ENCODE measurements at places on chromosomes 6 and 20. TPM values are rescaled to one million over a fixed set of nuclear protein-coding genes. Genes with fewer than 3 reads are reported as not detected.
A peak's percentile ranks its signal among the peaks of the same experiment; 100 is the strongest.

FRS3 gene
- 5.1 TPM for total RNA-seq

NR2E1 gene
- total RNA-seq: not detected

HRH3 gene
- not detected for total RNA-seq

EYA4 gene
- not detected for total RNA-seq

- H3K36me3 ChIP-seq: no peaks in the 10 kb centered on the region
- H3K27ac ChIP-seq: no peak overlapping the region
- no peak overlapping the region for H3K4me3 ChIP-seq
- H3K4me1 ChIP-seq: no peaks in the 10 kb centered on the region
- no peaks in the 10 kb centered on the region for H3K27me3 ChIP-seq
- no peak for DNase-seq
Measured at GRCh38 chr6:96124778-96125177, 109.0 kb downstream of the FUT9 start.

GRCh38 chr20:5180421-5180820, 53.6 kb downstream of the CDS2 start:
- H3K4me3 ChIP-seq: no peak overlapping the region

DNA sequence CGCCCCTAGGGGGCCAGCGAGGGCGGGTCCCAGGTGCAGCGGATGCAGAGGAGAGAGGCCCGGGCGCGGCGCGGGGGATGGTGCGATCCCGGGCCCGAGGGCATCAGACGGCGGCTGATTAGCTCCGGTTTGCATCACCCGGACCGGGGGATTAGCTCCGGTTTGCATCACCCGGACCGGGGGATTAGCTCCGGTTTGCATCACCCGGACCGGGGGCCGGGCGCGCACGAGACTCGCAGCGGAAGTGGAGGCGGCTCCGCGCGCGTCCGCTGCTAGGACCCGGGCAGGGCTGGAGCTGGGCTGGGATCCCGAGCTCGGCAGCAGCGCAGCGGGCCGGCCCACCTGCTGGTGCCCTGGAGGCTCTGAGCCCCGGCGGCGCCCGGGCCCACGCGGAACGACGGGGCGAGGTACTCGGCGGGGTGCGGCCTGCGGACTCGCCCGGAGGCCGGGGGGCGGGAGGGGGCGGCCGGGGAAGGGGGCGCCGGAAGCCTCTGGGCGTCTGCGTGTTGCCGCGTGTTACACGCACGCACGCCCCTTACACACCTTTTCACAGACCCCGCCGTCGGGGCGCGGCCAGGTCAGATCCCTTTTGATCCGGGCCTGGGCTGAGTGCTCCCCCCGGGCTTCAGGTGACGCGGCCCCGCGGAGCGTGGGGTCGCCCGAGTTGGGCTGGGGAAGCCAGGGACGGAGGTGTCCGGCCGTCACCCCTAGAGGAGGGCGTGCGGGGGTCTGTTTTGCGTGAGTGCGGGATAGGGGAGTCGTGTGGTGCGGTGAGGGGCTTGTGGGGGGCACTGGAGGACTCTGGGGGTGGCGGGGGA, 412 bp downstream of the TRIB3 start:
- H3K4me1 ChIP-seq: peaks cover 29% of the 10 kb centered on the region
- peak; percentile 72 for DNase-seq
- peaks cover 2% of the 10 kb centered on the region for H3K27me3 ChIP-seq
- H3K27ac ChIP-seq: peak overlapping the region; percentile 92

DNA sequence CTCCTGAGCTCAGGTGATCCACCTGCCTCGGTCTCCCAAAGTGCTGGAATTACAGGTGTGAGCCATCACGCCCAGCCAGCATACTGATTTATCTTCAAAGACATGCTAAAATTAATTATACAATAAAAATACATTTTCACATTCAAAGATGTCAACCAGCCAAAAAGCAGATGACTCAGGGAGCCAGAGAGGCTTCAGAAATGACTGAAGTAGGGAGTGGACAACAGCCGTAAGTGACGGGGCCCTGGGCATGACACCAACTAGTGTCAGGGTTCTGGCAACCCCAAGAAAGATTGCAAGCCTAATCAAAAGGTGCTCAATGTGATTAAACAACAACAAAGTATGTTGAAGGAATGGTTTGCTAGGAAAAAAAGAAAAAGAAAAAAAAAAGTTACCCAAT, 28.4 kb downstream of the GPLD1 start:
- H3K27ac ChIP-seq: no peak overlapping the region
- no peak for DNase-seq
- no peaks in the 10 kb centered on the region for H3K36me3 ChIP-seq
- H3K4me1 ChIP-seq: no peaks in the 10 kb centered on the region

- H3K4me1 ChIP-seq: no peaks in the 10 kb centered on the region
- no peak overlapping the region for H3K27ac ChIP-seq
- H3K4me3 ChIP-seq: no peak overlapping the region
- H3K36me3 ChIP-seq: peaks cover 28% of the 10 kb centered on the region
- H3K27me3 ChIP-seq: no peaks in the 10 kb centered on the region
Measured at GRCh38 chr6:121274666-121275295, 59.5 kb downstream of the TBC1D32 start.

DNA sequence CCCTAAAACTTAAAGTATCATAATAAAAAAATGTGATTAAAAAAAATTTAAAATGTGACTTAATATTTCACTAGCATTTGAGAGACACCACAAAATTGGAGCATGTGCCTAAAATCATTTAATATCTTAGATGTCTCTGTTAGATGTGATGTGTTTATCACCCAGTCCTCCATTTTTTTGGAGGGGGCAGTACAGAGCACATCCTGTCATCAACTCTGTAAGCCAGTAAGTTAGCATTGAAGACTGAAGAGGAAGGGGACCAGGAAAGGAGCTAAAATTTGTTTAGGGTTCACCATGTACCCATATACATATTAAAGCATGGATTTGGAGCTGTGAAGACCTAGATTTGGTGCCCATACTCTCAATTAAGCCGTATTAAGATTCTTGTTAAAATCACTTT, 30.7 kb upstream of the ADIG start:
- H3K27me3 ChIP-seq: no peaks in the 10 kb centered on the region
- H3K27ac ChIP-seq: no peak overlapping the region
- no peaks in the 10 kb centered on the region for H3K4me1 ChIP-seq
- H3K36me3 ChIP-seq: peaks cover 43% of the 10 kb centered on the region
- peak; percentile 26 for DNase-seq
- no peak overlapping the region for H3K4me3 ChIP-seq

DNA sequence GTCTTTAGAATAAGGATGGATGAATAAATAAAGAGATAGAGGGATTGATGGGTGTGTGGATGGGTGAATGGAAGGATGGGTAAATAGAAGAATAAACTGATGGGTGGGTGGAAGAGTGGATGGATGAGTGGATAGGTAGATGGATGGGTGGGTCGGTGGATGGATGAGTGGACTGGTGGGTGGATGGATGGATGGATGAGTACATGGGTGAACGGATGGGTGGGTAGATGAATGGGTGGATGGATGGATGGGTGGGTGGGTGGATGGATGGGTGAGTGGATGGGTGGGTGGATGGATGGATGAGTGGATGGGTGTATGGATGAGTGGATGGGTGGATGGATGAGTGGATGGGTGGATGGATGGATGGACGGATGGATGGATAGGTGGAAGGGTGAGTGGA, 65.7 kb upstream of the FOXC1 start:
- peak overlapping the region; percentile 13 for H3K27ac ChIP-seq
- no peak overlapping the region for H3K4me3 ChIP-seq

- no peak overlapping the region for H3K4me3 ChIP-seq
- no peak overlapping the region for H3K27ac ChIP-seq
- no peaks in the 10 kb centered on the region for H3K4me1 ChIP-seq
Measured at GRCh38 chr6:51908243-51908642, 179.2 kb downstream of the PKHD1 start.

DNA sequence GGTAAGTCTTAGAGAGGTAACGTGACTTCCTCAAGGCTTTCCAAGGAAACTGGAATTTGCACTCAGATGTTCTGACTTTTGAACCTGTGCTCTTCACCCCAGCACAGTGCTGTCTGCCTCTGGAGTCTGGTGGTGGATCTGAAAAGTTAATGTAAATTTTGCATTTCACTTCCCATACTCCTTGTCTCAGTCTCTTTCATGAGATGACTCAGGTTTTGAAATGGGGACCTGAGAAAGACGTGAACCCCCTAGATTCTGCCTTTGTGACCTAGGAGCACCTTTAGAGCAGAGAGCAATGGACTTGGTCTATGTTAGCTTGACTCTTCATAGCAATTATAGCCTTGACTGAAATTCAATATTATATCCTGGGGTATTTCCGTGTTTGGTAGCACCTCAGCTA, 223.0 kb downstream of the QKI start:
- no peak overlapping the region for H3K27ac ChIP-seq
- H3K36me3 ChIP-seq: no peaks in the 10 kb centered on the region
- no peak for DNase-seq
- H3K27me3 ChIP-seq: peaks cover 2% of the 10 kb centered on the region
- H3K4me3 ChIP-seq: no peak overlapping the region

DNA sequence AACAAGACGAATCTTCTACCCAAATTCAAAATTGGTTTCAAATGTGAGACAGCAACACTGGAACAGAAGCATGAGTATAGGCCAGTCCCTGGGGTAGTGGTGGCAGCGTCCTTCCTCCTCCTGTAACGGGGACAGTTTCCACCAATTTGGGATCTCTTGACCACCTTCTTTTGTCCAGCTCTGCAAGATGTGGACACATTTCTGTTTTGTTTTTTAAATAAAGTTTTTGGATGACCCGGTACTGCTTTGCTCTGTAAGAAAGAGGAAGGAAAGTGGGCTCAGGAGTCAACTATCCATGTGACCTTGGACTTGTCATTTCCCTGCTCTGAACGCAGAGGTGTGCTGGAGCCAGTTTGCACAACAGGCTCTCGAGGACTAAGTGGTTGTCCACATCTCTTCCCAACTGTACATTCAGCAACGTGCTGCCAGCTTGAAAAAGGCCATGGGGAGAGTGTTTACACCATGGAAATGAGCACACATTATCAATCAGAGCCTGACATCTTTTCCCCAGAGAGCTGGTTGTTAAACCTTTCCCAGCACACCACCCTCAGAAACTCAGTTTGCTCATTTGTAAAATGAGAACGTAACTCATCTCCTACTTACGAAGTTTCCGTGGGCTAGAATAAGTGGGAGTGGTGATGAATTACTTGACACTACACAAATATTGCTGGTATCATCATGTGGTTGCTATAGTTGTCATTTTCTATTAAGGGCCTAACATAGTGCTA, 66.5 kb downstream of the ADTRP start:
- peaks cover 59% of the 10 kb centered on the region for H3K4me1 ChIP-seq
- peak overlapping the region; percentile 84 for H3K27ac ChIP-seq
- H3K27me3 ChIP-seq: no peaks in the 10 kb centered on the region
- no peak for DNase-seq

DNA sequence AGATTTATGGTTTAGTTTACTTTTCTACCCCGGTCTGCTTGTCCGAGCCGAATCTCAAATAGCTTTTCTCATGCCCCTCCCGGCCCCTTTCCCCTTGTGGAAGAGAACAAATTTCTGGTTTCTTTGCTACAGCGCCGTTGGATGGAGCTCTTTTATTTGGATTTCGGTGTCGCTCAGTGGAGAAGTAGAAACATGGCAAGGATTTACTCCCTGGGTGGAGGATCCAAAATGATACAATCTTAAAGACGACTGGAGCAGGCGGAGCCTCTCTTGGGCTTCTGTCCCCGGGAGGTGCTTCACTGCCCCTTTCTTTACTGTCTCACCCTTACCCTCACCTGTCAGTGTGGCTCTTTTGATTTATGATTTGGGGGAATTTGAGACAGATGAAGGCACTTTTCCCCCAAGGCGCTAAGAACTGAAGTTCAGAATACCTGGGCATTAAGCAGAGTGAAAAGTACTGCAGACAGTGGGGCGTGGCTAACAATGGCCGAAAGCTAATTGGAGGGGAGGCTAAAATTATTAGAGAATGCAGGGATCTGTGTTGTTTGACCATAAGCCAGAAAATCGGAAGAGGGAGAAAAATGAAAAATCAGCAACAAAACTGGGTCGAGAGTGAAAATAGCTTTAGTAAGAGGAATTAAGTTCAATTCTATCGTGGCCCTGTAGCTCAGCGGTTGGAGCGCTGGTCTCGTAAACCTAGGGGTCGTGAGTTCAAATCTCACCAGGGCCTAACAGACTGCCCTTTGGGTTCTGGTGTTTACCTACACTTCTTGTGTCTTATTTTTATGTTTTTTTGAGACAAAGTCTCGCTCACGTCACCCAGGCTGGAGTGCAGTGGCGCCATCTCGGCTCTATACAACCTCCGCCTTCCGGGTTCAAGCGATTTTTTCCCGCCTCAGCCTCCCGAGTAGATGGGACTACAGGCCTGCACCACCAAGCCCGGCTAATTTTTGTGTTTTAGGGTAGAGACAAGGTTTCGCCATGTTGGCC, 145.1 kb upstream of the ZNF184 start:
- DNase-seq: no peak
- H3K4me3 ChIP-seq: peak overlapping the region; percentile 54
- H3K27me3 ChIP-seq: peaks cover 46% of the 10 kb centered on the region
- H3K27ac ChIP-seq: no peak overlapping the region
- no peaks in the 10 kb centered on the region for H3K36me3 ChIP-seq

DNA sequence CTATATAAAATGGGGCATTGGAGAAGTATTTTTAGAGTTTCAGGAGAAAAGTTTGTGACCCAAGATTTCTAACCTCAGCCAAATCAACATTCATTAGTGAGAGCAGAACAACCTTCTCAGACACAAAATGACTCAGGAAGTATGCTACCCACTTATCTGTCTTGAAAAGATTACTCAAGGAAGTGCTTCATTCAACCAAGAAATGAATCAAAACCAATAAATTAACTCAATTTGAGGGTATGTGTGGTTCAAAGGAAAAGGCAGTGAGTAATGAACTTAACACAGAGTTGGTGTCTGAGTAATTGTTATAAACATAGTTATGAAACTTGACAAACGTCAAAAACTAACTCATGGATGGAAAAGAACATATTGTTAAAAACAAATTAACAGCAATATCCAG, 227.6 kb downstream of the HAO1 start:
- no peaks in the 10 kb centered on the region for H3K27me3 ChIP-seq
- no peaks in the 10 kb centered on the region for H3K36me3 ChIP-seq

DNA sequence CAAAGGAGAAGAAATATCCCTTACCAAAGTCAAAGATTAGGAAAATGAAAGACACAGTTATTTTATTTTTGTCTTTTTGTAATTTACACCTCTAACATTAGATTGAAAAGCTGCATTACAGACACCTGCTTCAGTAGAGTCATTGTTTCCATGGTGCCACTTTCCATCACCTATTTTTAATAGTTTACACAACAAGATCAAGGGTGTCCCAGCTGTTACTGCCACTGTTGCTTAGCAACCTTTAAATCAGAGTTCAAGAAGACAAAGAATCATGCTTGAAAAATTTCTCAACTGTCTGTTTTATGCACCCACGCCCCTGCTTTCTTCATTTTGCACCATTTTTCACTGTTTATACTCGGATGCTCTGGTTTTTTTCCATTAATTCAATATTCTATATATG, 668.2 kb upstream of the GJE1 start:
- no peaks in the 10 kb centered on the region for H3K27me3 ChIP-seq
- DNase-seq: no peak
- no peak overlapping the region for H3K27ac ChIP-seq
- no peak overlapping the region for H3K4me3 ChIP-seq

- H3K4me3 ChIP-seq: no peak overlapping the region
- no peak overlapping the region for H3K27ac ChIP-seq
- H3K36me3 ChIP-seq: no peaks in the 10 kb centered on the region
- H3K27me3 ChIP-seq: no peaks in the 10 kb centered on the region
- no peak for DNase-seq
- no peaks in the 10 kb centered on the region for H3K4me1 ChIP-seq
Measured at GRCh38 chr6:129030215-129030614, 147.3 kb downstream of the LAMA2 start.

- no peak for DNase-seq
- peaks cover 40% of the 10 kb centered on the region for H3K27me3 ChIP-seq
- peaks cover 2% of the 10 kb centered on the region for H3K4me1 ChIP-seq
- no peak overlapping the region for H3K4me3 ChIP-seq
- no peak overlapping the region for H3K27ac ChIP-seq
- H3K36me3 ChIP-seq: no peaks in the 10 kb centered on the region
Measured at GRCh38 chr20:6769903-6770785, 2.7 kb downstream of the BMP2 start.
